ENCODE measurements at places on chromosomes 3 and 15.

DNA sequence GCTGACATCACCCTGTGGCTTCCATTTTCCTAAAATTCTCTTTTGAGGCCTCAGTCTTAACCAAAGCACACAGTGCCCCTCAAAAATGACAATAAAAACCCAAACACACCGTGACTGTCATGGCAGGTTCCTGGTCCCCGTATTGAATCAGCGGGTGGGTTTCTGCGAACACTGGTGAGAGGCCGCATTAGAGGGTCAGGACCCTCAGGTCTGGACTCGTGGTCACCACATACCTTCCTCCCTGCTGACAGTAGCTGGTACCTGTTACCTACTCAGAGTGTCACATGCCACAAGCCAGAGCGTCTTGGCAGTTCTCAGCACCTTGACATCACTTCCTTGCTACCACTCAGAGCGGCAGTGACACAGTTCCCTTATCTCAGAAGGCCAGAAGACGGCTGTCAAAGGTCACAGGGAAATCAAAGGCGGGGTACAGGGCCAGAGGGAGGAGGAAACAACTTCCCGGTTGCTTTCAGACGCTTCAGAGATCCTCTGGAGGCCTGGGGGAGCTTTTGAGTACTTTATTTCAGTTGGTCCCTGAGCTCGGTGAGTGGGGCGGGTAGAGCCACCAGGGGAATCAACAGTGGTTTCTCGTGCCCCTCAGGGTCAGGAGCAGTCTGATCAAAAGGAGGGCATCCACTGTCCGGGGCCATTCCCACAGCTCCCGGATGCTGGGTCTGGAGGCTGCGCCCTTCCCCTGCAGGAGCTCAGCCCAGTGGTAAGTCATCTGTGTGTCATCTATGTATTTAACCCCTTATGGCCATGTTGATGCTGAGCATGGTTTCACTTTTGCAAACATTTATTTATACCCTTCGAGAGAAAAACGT lies at the start of the genes CCR5AS and CCRL2:
TSS of gene CCR5AS (minus strand) at position 279 of the 824 bp plus-strand sequence.
TSS of gene CCRL2 (plus strand) at position 472 of the 824 bp plus-strand sequence. CDS start 821 bp downstream, outside the sequence.
- DNase-seq: no peak

GRCh38 chr3:49616491-49616941 lies 57.6 kb upstream of the APEH start:
- no peak for DNase-seq

DNA sequence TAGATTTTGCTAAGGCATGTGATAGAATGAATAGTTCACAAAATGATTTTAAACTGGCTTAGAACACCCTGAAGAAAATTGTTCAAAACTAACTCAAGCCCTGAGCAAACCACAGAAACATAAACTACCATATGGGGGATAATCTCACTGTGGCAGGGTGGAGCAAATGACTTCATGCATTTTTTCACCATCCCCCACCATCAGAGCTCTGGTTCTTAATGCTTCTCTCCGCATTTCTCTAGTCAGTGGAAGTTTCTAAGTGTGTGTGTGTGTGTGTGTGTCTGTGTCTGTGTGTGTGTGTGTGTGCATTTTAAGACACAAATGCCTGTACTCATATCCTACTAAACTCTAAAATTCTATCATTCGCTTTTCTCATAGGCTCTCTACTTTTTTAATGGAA lies 107.1 kb upstream of the PHLDB2 start:
- DNase-seq: no peak

DNA sequence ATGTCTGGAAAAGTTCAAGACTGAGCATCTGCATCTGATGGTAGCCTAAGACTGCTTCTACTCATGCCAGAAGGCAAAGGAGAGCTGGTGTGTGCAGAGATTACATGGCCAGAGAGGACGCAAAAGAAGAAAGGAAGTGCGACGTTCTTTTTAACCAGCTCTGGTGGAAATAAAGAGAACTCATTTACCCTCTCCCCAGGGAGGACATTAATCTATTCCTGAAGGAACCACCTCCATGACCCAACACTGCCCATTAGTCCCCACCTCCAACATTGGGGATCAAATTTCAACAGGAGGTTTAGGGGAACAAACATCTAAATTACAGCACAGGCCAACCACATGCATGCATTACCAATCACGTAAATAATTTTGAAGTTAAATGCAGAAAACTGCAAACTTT lies 1.5 kb upstream of the NCK1 start:
- DNase-seq: peak; percentile 42

GRCh38 chr15:31606931-31607497 lies 280.4 kb downstream of the KLF13 start:
- DNase-seq: peak; percentile 0

GRCh38 chr15:41891226-41891625 lies 2.6 kb downstream of the SPTBN5 start:
- no peak for DNase-seq

- DNase-seq: no peak
Observed at GRCh38 chr3:73295876-73296635, 234.6 kb downstream of the EBLN2 start.

GRCh38 chr3:123635217-123635616 lies 50.4 kb upstream of the HACD2 start:
- peak; percentile 52 for DNase-seq

GRCh38 chr3:123584284-123584987 lies 417 bp downstream of the HACD2 start:
- peak; percentile 44 for DNase-seq

Data from DMS79 treated with DMSO at 0.1 percent for 48 hours (cell line).